PC-3 (cell line): ENCODE measurements at places on chromosomes 11 and 22. TPM values are rescaled to one million over a fixed set of nuclear protein-coding genes. Genes with fewer than 3 reads are reported as not detected.
A peak's percentile ranks its signal among the peaks of the same experiment; 100 is the strongest.

DRG1 gene
- 32.1 and 49.9 TPM in 2 replicates for total RNA-seq

CACNA1I gene
- 0.06 TPM in 1 of 2 replicates, not detected in the other for total RNA-seq

CLTCL1 gene
- 4.5 and 5.5 TPM in 2 replicates for total RNA-seq

- H3K27me3 ChIP-seq, result peaks cover 28% of the 10 kb centered on the region; the same call in 1 of the 2 replicates
- H3K4me3 ChIP-seq, result no peak overlapping the region
- H3K27ac ChIP-seq, result no peak overlapping the region
- no peak for DNase-seq
- H3K36me3 ChIP-seq, result no peaks in the 10 kb centered on the region
- H3K4me1 ChIP-seq, result no peaks in the 10 kb centered on the region
These were observed 51.8 kb downstream of the CD6 start for GRCh38 chr11:61023086-61023965.

GGTLC3 gene
- total RNA-seq, result not detected in 2 replicates

DNA sequence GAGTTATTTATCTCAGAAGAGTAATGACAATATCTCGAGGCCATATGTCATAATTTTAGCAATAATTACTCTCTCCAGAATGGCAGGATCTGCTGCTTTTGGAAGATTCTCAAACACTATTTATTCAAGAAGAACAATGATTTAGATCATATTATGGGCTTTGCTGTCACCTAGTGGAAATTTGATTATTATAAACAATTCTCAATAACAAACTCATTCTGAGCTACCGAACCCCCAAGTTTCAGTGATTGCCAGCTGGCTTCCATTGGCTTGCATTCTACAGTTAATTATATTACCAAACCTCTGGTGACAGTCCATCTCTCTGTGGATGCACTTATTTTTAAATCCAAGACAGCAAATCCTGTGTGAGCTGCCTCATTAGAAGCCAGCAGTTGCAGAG, 27.9 kb upstream of the SLC36A4 start:
- peaks cover 19% of the 10 kb centered on the region for H3K27me3 ChIP-seq
- peak; percentile 54 for DNase-seq
- H3K4me1 ChIP-seq, result no peaks in the 10 kb centered on the region
- no peaks in the 10 kb centered on the region for H3K36me3 ChIP-seq
- H3K4me3 ChIP-seq, result no peak overlapping the region

GRCh38 chr11:44747836-44748235, 21.1 kb downstream of the TSPAN18 start:
- no peak for DNase-seq
- H3K4me3 ChIP-seq, result no peak overlapping the region
- peaks cover 36% of the 10 kb centered on the region for H3K27me3 ChIP-seq

DNA sequence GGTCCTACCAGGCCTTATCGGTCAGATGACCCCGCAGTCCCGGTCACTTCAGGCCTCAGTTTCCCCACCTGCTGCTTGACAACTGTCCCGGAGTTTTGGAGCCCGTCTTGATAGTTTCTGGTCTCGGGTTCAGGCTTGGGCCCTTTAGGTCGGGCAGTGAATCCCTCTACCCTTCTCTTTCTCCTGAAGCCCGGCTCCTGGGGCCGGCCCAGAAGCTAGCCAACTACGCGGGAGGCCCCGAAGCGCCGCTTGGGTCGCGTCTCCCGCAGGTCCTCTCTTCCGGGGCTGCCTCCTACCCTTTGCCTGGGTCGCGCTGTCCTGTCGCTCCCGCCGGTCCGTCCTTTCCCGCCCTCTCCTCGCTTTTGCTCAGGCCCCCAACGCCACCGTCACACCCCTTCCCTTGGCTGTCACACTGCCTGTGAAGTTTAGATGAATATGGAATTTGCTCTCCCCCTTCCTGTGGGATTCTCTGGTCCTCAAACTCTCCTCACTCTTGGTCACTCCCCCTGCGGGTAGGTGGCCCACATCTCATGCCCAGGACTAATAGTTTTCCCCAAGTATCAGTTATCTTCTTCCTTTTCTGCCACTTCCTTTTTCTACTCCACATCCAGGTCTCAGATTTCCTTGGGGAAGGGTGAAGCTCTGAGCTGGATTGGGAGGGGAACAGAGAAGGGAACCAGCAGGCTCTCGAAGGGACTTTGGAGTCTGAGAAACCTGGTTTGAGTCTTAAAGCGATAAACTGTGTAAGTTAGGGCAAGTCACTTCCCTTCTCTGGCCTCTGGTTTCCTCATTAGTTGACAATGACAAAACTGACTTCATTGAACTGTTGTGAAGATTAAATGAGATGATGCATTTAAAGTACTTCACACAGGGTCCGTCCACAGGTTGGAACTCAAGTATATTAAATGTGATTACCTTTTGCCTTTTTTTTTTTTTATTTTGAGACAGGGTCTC, 790 bp downstream of the RAB1B start:
- peak overlapping the region; percentile 90 for H3K4me3 ChIP-seq
- peak overlapping the region; percentile 55 for H3K27ac ChIP-seq
- no peaks in the 10 kb centered on the region for H3K27me3 ChIP-seq
- H3K36me3 ChIP-seq, result peaks cover 29% of the 10 kb centered on the region; the same call in 1 of the 2 replicates
- DNase-seq, result peak; percentile 53
- H3K4me1 ChIP-seq, result peaks cover 10% of the 10 kb centered on the region

DNA sequence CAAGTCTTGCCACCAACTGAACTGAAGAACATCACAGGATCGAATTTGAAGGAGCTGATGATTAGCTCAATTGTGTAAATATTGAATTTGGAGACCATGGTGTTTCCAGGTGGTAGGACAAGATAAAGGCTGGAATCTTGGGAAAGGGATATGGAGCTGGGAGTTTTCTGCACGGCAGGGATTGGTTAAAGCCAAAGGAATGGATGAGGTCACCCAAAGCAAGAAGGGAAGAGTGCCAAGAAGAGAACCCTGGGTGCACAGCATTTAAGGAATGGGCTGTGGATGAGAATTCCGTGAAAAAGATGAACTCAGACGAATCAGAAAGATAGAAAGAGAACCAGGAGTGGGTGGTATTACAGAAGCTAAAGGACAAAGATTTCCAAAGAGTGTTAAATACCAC, 29.4 kb upstream of the RRAS2 start:
- DNase-seq, result no peak
- no peaks in the 10 kb centered on the region for H3K4me1 ChIP-seq
- no peak overlapping the region for H3K27ac ChIP-seq
- H3K27me3 ChIP-seq, result no peaks in the 10 kb centered on the region
- H3K36me3 ChIP-seq, result no peaks in the 10 kb centered on the region

- no peaks in the 10 kb centered on the region for H3K4me1 ChIP-seq
- no peak overlapping the region for H3K4me3 ChIP-seq
- H3K27me3 ChIP-seq, result peaks cover 56% of the 10 kb centered on the region
- no peak overlapping the region for H3K27ac ChIP-seq
- DNase-seq, result peak; percentile 71
These were observed 32.5 kb upstream of the OR6M1 start for GRCh38 chr11:123838659-123839058.

OR51B2 gene
- total RNA-seq, result 0.11 TPM in 1 of 2 replicates, not detected in the other

DNA sequence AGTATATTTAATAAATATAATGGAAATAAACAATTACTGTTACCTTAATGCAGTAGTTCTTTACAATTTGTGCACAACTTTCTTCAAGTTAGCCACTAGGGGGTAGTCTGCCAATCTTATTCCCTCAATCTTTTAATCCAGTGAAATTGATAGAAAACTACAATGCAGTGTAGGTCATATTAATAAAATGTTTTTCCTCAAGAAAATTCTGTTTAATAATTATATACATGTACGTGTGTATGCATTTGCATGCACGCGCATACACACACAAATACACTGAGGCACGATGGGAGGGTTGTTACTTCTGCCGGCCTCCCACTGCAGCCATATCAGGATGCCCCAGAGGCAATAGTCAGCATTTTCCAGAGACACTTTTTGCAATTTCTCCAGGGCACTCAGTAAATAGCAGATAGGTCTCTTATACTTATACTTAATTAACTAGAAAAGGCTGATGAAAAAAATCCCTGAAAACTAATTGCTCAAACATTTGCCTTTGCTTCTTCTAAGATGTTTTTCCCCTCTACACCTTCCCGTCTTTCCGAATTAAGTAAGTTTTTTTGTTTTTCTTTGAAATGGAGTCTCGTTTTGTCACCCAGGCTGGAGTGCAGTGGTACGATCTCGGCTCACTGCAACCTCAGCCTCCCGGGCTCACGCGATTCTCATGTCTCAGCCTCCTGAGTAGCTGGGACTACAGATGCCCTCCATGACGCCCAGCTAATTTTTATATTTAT, 3.1 kb downstream of the GAB2 start:
- no peak overlapping the region for H3K4me3 ChIP-seq
- peaks cover 25% of the 10 kb centered on the region for H3K4me1 ChIP-seq
- no peaks in the 10 kb centered on the region for H3K36me3 ChIP-seq
- peak; percentile 64 for DNase-seq
